Upper lobe of right lung (tissue), 1 donor: ENCODE measurements at places on chromosomes 6 and 20. TPM values are rescaled to one million over a fixed set of nuclear protein-coding genes. Genes with fewer than 3 reads are reported as not detected.

C6orf58 gene
- not detected for total RNA-seq

PNPLA1 gene
- 0.35 TPM for total RNA-seq

KHDC1L gene
- total RNA-seq: not detected

XKR7 gene
- total RNA-seq: 0.09 TPM

TFEB gene
- 40.3 TPM for total RNA-seq

ZNF512B gene
- total RNA-seq: 17.6 TPM

HFE gene
- total RNA-seq: 9.2 TPM

DNA sequence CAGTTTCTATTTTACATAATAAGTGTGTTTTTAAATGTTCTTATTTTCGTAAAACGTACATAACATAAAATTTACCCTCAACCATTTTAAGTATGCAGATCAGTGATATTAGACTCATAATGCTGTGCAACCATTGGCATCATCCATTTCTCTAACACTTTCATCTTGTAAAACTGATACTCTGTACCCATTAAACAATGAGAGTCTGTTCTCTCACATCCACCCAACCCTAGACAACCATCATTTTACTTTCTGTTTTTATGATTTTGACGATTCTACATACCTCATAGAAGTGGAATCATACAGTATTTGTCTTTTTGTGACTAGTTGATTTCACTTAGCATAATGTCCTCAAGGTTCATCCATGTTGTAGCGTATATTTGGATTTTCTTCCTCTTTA is 140.4 kb downstream of the TINAG start:
- H3K27ac ChIP-seq: no peak overlapping the region
- H3K27me3 ChIP-seq: no peaks in the 10 kb centered on the region
- H3K4me3 ChIP-seq: no peak overlapping the region

GRCh38 chr6:62971976-62972658 is 239.2 kb upstream of the FKBP1C start:
- no peak for DNase-seq
- H3K4me1 ChIP-seq: no peaks in the 10 kb centered on the region
- H3K27ac ChIP-seq: no peak overlapping the region
- H3K4me3 ChIP-seq: no peak overlapping the region
- H3K36me3 ChIP-seq: no peaks in the 10 kb centered on the region

DNA sequence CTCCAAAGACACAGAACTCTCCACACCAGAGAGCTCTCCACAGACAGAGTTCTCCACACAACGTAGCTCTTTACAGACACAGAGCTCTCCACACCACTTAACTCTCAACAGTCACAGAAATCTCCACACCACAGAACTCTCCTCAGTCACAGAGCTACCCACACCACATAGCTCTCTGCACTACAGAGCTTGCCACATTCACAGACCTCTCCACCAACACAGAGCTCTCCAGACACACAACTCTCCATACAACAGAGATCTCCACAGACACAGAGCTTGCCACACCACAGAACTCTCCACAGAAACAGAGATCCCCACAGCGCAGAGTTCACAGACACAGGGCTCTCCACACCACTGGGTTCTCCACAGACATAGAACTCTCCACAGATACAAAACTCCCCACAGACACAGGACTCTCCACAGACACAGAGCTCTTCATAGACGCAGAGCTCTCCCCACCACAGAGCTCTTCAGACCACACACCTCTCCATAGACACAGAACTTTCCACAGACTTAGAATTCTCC is 52.5 kb downstream of the ERMARD start:
- H3K4me1 ChIP-seq: peaks cover 4% of the 10 kb centered on the region
- no peak overlapping the region for H3K27ac ChIP-seq
- no peak for DNase-seq
- no peaks in the 10 kb centered on the region for H3K27me3 ChIP-seq

GRCh38 chr6:18326001-18326400 is 61.1 kb upstream of the RNF144B start:
- no peaks in the 10 kb centered on the region for H3K36me3 ChIP-seq
- no peak overlapping the region for H3K27ac ChIP-seq
- H3K4me3 ChIP-seq: no peak overlapping the region
- DNase-seq: no peak

- H3K27ac ChIP-seq: no peak overlapping the region
- no peak overlapping the region for H3K4me3 ChIP-seq
- DNase-seq: no peak
- H3K36me3 ChIP-seq: no peaks in the 10 kb centered on the region
- H3K4me1 ChIP-seq: no peaks in the 10 kb centered on the region
- H3K27me3 ChIP-seq: no peaks in the 10 kb centered on the region
Observed at GRCh38 chr6:113364766-113365165, 492.4 kb upstream of the MARCKS start.

DNA sequence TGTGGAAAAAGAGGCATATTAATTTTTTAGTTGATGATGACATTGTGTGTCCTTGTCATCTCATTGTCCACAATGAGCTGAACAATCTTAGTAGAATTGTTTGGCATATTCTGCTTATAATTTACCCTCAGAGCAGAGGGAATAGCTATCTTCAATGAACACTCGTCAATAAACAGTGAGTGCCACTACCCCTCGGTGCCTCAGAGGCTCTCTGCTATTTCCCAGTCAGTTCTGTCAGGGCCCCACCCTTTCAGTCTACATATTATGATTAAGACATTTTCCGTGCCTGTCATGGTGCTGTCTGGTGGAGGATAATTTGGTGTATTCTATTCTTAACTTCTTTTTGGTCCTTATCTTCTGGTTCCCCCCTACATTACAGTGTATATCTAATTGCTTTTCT is 31.2 kb downstream of the NUS1 start:
- no peak overlapping the region for H3K27ac ChIP-seq
- H3K36me3 ChIP-seq: peaks cover 49% of the 10 kb centered on the region
- H3K4me1 ChIP-seq: no peaks in the 10 kb centered on the region
- H3K4me3 ChIP-seq: no peak overlapping the region

- DNase-seq: no peak
- H3K36me3 ChIP-seq: no peaks in the 10 kb centered on the region
- no peak overlapping the region for H3K4me3 ChIP-seq
- no peaks in the 10 kb centered on the region for H3K4me1 ChIP-seq
- H3K27ac ChIP-seq: no peak overlapping the region
Observed at GRCh38 chr6:74902089-74902488, 303.8 kb downstream of the COL12A1 start.

GRCh38 chr6:112899541-112899940 is 552.4 kb downstream of the RFPL4B start:
- no peaks in the 10 kb centered on the region for H3K27me3 ChIP-seq
- no peak overlapping the region for H3K4me3 ChIP-seq
- H3K36me3 ChIP-seq: no peaks in the 10 kb centered on the region
- H3K4me1 ChIP-seq: no peaks in the 10 kb centered on the region

GRCh38 chr20:62418709-62419487 is 8.4 kb downstream of the RBBP8NL start:
- no peaks in the 10 kb centered on the region for H3K36me3 ChIP-seq
- H3K27ac ChIP-seq: no peak overlapping the region
- H3K4me1 ChIP-seq: no peaks in the 10 kb centered on the region
- H3K27me3 ChIP-seq: no peaks in the 10 kb centered on the region
- no peak overlapping the region for H3K4me3 ChIP-seq

DNA sequence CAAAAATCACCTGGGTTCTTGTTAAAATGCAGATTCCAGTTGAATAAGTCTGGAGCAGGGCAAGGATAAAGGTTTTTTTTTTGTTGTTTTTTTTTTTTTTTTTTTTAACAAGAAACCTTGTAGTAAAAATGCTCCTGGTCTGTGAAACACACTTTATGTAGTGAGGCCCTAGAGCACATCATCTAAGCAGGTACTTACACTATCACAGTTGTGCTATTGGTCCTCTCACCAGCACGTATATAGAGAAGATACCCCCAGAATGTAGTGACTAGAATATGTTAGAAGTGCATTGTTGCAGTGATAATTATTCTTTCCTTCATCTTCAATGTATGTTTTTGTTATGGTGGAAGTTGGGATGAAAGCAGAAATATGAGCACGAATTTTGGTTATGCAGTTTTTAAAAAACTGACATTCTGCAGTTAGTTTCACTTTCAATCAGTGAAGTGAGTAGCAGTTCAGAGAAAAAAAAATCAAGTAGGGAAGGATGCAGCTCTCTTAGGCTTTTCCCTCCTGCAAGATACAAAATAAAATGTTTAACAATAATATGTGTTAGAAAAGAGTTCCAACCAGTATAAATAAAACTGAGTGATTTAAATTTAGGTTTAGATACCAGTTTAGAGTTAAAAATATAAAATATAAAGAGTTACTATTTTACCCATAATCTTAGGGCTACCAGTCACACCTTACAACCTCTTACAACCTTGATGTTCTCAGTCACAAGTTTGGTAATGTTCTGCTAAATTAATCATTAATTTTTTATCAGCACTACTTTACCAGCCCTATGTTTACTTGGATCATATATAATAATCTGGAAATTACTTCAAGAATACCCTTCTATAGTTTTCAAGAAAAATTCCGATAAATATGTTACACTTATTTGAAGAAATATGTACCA is 9.2 kb upstream of the DEFB113 start:
- no peaks in the 10 kb centered on the region for H3K27me3 ChIP-seq
- no peak for DNase-seq
- H3K4me3 ChIP-seq: no peak overlapping the region
- H3K27ac ChIP-seq: no peak overlapping the region

DNA sequence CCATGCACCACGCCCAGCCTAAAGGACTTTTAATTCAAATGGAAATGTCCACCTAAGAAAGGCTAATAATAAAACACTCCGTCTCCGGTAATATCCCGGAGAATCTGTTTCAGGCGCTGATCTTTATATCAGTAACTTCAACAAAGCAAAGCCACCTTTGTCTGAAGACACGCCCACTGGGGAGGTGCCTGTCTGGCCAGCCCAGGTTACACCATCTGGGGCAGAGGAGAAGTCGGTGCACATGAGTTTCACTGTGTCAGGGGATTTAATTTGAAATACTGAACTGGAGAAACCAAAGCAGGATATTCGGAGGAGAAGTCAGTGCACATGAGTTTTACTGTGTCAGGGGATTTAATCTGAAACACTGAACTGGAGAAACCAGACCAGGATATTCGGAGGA is 9.4 kb downstream of the SERPINB6 start:
- no peak overlapping the region for H3K4me3 ChIP-seq
- peak overlapping the region; percentile 78 for H3K27ac ChIP-seq
- peaks cover 60% of the 10 kb centered on the region for H3K4me1 ChIP-seq
- H3K27me3 ChIP-seq: no peaks in the 10 kb centered on the region

DNA sequence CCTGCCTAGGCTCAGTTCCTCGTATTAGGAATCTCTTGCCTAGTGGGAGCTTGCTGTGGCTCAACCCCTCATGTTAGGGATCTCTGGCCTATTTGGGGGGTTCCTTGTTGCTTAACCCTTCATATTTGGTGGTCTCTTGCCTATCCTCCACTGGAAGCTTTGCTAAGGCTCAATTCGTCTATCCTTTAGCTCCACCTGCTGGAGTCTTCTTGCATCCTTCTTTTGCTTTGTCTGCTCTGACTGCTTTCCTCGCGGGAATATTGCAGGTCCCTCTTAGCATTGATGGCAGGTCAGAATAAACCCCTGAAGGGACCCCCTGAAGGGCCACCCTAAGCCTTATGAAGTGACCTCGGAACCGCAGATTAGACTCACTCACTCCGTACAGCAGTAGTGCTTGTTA is 203.0 kb upstream of the TBX18 start:
- H3K4me1 ChIP-seq: no peaks in the 10 kb centered on the region
- no peaks in the 10 kb centered on the region for H3K36me3 ChIP-seq
- no peaks in the 10 kb centered on the region for H3K27me3 ChIP-seq
- no peak overlapping the region for H3K4me3 ChIP-seq
- no peak for DNase-seq
- H3K27ac ChIP-seq: no peak overlapping the region

GRCh38 chr20:41861772-41862422 is 243.7 kb upstream of the CHD6 start:
- no peaks in the 10 kb centered on the region for H3K36me3 ChIP-seq
- no peak overlapping the region for H3K27ac ChIP-seq
- H3K27me3 ChIP-seq: no peaks in the 10 kb centered on the region
- no peaks in the 10 kb centered on the region for H3K4me1 ChIP-seq
- DNase-seq: no peak

DNA sequence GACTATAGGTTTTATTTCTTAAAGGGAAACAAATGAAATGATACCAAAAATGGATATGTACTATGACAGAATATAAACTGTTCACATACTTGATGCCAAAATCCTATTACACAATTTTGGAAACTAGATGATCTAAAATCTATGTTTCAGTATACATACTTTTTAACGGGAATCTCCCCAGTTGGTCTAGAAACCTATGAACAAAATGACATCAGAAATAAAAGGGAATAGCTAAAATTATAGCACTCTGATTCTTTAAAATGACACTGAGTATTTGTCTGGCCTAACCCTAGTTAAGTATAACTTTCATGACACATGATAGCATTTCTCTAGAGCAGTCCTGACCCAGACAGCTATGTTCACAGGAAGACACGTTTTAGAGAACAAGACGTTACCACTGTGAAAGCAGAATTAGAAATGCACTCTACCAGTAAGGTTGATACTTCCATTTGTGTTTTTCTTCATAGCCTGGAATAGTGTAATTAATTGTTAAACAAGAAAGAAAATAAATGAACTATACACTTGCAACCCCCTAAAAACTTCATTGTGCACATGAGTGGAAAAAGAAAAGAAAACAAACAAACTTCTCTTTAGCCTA is 3.3 kb downstream of the OSER1 start:
- peaks cover 41% of the 10 kb centered on the region for H3K36me3 ChIP-seq
- H3K27me3 ChIP-seq: no peaks in the 10 kb centered on the region
- H3K4me3 ChIP-seq: no peak overlapping the region
- no peak for DNase-seq
- peaks cover 55% of the 10 kb centered on the region for H3K4me1 ChIP-seq

GRCh38 chr6:109455437-109456110 is at the start of gene MICAL1:
TSS of gene MICAL1 (minus strand) at chr6:109455772. CDS start at chr6:109454196, 1,576 bp downstream.
- peaks cover 40% of the 10 kb centered on the region for H3K4me1 ChIP-seq
- no peaks in the 10 kb centered on the region for H3K27me3 ChIP-seq
- peaks cover 18% of the 10 kb centered on the region for H3K36me3 ChIP-seq
- H3K27ac ChIP-seq: peak within 1 kb of the TSS; percentile 86

GRCh38 chr20:24969186-24970029 is 20.3 kb downstream of the CST7 start:
- no peak overlapping the region for H3K27ac ChIP-seq
- H3K27me3 ChIP-seq: no peaks in the 10 kb centered on the region
- H3K36me3 ChIP-seq: peaks cover 80% of the 10 kb centered on the region
- DNase-seq: peak; percentile 28
- no peak overlapping the region for H3K4me3 ChIP-seq

DNA sequence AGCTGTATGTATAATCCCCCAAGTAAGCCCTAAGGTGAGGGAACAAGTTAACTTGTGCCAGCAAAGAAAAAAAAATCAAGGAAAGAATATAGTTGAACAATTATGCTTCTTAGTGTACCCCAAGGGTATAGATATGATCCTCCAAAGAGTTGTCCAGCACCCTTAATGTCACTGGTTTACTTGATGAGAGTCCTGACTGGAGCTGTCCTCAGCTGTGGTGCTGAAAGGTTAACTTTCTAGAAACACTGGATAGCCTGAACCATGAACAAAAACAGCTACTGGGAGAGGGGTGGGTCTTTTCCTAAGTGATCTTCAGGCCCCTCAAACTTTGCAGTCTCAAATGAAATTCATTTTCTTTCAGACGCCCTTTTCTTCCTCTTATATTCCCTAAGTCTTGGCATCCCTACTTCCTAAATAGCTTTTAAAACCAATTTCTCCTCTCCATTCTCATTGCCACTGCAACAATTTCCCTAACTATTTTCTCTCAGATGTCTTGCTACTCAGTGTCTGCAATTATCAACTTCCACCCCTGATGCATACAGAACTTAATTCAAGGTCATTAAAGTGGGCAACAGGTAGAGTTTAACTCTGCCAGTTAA is 83.5 kb upstream of the PROKR2 start:
- no peaks in the 10 kb centered on the region for H3K36me3 ChIP-seq
- H3K4me1 ChIP-seq: no peaks in the 10 kb centered on the region
- no peak for DNase-seq

GRCh38 chr6:90062667-90063066 is 168.4 kb downstream of the GJA10 start:
- no peaks in the 10 kb centered on the region for H3K36me3 ChIP-seq
- H3K4me1 ChIP-seq: peaks cover 11% of the 10 kb centered on the region
- no peak overlapping the region for H3K27ac ChIP-seq
- DNase-seq: no peak
- no peaks in the 10 kb centered on the region for H3K27me3 ChIP-seq
